ENCODE measurements at places on chromosomes 1 and 21.
A peak's percentile ranks its signal among the peaks of the same experiment; 100 is the strongest.

- peak; percentile 92 for DNase-seq
These were observed 6.5 kb downstream of the INSRR start for GRCh38 chr1:156852418-156852874.

DNA sequence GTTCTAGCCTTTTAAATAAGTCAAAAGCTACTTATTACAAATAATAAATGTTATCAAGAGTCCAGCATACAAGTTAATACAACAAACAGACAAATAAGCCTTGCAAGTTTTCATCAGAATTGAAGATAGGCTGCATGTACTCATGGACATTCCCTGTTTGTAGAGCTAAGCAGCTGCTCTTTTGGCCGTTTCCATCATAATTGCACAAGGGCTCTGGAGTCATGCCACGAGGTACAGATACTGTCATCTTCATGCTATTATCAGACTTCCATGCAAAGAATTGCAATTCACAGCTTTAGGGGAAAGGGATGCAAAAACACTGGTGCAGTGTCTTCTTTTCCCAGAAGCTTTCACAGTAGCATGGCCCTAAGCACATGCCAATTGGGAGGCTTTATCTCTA lies 52.8 kb upstream of the TBX15 start:
- no peak for DNase-seq

DNA sequence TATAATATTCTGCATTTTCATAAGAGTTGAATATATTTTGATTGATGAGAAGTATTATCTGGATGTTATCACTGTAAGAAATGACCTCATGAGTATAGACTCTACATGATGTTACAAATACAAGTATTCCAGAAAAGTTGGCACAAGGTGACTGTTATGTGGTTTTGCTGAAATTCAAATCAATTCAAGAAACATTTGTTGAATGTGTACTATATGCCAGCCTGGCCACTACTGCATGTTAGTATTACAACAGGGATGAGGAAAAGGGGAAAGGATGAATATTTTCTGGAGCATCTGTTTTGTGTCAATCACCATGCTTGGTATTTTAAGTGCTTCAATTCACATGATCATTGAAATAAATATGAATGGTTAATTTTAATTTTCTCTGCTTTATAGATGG lies 250.9 kb upstream of the PBX1 start:
- DNase-seq = no peak

GRCh38 chr1:64242895-64243756 lies 39.7 kb downstream of the UBE2U start:
- DNase-seq = peak; percentile 71

DNA sequence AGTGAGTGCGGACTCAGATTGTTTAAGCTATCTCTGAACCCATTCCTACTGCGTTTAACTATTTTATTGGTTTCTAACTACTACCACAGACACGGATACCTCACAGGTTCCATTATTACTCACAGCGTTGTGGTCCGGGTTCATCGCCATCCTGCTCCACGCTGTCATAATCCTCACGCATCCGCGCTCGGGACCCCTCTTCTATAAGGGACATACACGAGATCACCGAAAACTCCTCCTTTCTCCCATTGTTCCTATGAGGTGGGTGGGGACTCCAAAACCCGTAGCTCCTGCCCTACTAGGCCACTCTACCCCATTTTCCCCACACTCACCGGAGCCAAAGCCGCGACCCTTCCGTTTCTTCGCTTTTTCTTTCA lies 610 bp downstream of the RBM8A start:
- DNase-seq = no peak

DNA sequence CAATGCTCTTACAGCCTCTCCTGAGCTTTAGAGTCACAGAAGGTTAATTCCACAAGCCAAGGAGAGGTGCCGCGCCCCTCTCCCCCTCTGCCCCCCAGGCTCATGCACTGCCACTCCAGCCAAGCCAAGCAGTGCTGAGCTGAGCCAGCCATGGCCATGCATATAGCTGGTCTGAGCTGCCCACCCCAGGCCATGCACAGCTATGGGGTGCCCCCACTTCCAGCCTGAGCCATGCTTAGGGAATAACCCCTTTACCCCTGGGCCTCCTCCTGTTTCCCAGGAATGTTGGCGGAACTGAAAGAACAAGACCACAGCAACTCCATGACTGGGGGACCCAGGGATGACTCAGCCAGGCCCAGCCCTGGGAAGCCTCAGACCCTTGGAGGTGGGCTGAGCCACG lies 34.0 kb upstream of the MAGOH start:
- no peak for DNase-seq

DNA sequence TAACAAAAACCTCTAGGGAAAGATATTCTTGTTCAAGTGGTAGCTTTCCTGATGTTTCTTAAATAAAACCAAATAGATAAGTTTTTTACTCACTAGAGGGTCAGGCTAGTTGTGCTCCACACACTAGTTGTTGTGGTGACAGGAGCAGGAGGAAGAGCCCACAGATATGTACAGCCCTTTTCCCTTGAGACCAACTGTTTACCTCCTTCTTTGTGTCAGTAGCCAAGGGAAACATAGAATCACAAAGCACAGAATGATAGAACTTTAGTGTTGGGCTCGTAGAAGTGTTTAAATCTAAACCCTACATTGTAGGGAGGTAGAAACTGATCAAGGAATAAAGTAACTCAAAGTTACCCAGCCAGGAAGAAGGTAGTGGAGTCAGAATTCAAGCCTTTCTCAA lies 309.0 kb downstream of the CTH start:
- no peak for DNase-seq

DNA sequence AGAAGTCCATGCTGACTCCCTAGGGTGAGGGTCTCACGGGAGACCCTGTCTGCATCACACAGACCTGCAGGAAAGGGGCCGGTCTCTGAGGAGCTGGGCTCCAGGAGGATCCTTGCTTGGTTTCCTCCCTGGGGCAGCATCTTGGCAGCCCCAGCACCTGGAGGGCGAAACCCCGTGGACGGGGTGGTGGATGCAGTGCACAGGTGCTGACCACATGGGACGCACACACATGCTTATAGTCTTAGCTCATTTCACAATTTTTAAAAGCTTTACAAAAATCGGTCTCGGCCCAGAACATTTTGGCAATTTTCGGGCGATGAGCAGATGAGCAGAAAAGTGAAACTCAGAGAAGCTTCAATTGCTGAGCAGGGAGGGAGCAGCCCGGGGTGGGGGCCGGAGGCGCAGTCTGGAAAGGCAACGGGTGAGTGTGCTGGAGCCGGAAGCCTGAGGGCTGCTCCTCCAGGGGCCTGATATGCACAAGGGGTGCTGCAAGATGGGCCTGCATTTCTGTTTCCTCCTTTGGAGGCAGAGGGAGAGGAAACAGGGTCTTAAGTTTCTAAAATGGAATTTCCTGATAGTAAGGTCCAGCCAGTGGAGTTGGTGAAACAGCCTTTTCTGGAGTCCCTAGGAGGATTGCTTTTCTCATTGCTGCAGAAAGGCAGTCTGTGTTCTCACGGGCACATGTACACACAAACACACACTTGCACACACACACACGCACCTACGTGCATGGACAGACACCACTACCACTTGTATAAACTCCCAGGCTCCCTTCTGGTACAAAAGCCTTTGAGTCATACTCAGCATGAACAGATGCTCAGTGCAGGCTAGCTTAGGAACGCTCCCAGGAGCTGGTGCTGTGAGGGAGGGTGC lies 60.6 kb downstream of the SCCPDH start:
- no peak for DNase-seq

GRCh38 chr1:22712502-22713271 lies 2.0 kb downstream of the EPHB2 start:
- DNase-seq = no peak

DNA sequence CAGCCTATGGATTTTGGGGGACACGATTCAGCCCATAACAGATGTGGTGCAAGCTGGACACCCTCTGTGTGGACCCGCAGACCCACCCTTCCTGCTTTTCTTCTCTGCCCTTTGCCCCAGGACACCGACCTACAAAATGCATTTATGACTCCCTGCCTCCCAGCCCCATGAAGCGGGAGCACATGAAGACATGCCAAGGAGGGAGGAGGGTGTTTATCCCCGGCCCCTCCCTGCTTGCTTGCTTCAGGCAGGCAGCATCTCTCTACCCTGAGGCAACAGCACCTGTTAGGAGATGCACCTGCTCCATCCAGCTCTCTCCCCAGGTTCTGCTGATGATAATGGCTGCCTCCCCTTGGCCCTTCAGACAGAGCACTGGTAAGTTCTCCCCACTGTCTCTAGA lies 187.5 kb downstream of the PSMG1 start:
- no peak for DNase-seq

- DNase-seq = no peak
These were observed 529.4 kb downstream of the KIF26B start for GRCh38 chr1:245684166-245684565.

DNA sequence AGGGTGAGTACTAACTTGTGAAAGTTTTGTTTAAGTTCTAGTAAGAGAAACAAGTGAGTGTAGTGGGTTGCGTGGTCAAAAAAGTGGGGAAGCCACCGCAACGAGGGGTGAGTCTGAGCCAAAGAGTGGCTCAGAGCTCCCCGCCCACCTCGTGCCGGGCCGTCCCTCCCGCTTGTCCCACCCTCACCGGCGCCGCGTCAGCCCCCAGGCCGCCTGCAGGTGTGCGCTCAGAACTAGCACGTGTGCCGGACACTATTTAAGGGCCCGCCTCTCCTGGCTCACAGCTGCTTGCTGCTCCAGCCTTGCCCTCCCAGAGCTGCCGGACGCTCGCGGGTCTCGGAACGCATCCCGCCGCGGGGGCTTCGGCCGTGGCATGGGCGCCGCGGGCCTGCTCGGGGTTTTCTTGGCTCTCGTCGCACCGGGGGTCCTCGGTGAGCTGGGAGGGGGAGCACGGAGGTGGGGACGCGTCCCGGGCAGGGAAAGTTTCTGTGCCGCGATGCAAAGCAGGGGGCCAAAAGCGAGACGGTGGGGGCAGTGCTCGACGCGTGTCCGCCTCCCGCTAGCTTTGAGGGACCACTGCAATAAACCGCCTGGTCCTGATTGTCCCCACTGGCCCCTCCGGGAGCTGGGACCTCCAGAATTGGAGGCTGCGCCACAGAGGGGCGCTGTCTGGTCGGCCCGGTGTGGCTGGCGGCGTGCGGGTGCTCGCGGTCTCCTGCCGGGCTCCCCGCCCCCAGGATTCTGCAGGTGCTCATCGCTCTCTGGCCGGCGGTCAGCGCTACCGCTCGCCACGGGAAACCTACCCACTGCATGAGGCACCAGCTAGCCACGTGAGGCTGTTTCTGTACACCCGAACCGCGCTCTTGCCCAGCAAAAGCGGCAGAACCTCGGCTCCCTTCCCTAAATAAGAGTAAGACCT lies at the start of gene CR2:
CR2 (plus strand) TSS at position 283 of the 919 bp plus-strand sequence; CDS start at position 374, 91 bp downstream.
- peak; percentile 31 for DNase-seq

DNA sequence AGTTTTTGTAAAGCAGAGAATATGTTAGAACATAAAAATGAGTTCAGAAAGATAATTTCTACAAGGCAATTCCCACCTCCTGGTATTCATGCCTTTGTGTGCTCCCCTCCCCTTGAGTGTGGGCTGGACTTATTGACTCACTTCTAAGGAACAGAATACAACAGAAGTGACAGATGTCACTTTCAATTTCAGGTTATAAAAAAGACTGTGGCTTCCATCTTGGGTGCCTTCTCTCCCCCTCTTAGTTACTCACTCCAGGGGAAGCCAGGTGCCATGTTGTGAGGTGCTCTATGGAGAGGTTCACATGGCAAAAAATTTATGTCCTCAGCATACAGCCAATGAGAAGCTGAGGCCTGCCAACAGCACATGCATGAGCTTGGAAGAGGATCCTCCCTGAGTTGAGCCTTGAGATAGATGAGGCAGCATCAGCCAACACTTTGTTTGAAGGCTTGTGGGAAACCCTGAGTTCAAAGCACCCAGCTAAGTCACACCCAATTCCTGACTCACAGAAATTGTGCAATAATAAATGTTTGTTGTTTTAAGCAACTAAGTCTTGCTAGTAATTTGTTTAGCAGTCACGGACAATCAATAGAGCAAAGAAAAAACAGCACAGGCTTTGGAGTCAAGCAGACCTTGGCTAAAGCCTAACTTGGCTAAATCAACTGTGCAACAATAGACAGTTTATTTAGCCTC lies 73.5 kb upstream of the NGF start:
- peak; percentile 54 for DNase-seq

DNA sequence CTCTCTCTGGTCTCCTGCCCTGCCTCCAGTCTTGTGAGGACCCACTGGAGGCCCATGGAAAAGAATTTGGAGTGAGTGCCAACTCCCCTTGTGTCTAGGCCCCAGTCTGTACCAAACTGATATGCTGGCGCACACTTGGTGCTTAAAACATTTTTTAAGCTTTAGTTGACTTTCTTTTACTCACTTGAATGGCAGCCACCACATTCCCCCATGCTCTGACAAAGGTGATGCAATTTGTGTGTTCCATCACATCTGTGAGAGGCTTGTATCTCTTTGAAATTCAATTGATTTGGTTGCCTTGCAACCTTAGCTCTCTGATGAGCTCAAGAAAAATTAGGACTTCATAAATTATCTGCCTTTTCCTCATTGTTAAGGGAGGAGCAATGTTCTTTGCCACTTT lies 30.5 kb upstream of the WDTC1 start:
- no peak for DNase-seq

GRCh38 chr1:58997060-58997411 lies 213.2 kb upstream of the JUN start:
- DNase-seq = no peak

- no peak for DNase-seq
These were observed 14.6 kb upstream of the NCF2 start for GRCh38 chr1:183604815-183605214.

DNA sequence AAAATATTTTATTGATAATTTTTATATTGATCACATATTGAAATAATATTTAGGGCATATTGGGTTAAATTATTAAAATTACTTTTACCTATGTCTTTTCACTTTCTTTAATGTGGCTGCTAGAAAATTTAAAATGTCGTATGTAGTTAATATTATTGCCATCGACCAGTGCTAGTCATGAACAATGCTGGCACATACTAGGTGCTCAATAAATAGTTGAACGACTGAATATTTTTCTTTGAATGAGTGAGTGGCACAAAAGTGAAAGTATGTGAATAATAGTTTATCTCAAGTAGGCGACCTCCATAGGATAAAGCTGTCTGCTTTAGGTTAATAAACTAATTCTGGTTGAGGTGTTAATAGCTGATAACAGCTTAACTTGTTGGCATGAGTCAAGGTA lies 150.8 kb upstream of the FGGY start:
- no peak for DNase-seq

DNA sequence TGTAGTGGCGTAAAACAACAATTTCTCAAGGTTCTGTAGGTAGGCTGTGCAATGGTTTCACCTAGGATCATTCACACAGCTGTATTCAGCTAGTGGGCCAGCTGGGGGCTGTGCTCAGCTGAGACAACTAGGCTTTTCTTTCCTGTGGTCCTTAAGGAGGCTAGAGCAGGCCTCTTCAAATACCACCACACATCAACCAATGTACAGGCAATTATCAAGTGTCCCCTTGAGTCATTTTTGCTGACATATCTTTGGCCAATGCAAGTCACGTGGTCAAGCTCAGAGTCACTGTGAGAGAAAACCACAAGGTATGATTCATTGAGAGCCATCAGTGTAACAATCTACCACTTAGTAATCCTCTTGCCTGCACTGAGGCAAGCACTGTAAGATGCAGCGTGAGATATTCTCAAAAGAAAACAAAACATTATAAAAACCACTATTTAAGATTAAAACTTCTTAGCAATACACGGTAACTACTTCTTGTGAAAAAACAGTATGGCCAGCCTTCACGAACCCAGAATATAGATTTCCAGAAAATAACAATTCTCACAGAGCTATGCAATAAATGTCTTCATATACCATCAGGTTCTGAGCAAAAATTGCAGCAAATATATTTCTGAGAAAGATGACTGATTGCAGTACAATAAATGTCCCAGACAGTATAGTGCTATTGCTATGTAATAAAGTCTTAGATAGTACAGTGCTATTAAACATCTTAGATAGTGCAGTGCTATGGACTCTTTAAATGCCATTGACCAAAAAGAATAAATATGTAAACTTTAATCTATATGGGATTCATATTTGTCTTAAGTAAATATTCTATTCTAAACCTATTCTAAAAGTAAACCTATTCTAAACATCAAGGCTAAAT lies 55.3 kb downstream of the NME7 start:
- no peak for DNase-seq
